Left lung (tissue), 14 donors: ENCODE measurements at places on chromosomes 3 and 15. TPM values are rescaled to one million over a fixed set of nuclear protein-coding genes. Genes with fewer than 3 reads are reported as not detected.

The ISLR2 gene
- polyA plus RNA-seq: 5.4 TPM

The POLQ gene
- polyA plus RNA-seq: 8.5 TPM

The ACOX2 gene
- polyA plus RNA-seq: 39.2 TPM

The KNG1 gene
- polyA plus RNA-seq: 0.70 TPM

The THSD4 gene
- polyA plus RNA-seq: 17.3 TPM

The RBM6 gene
- 142 TPM for polyA plus RNA-seq

The CPLX3 gene
- polyA plus RNA-seq: not detected

The EFCAB12 gene
- polyA plus RNA-seq: 5.7 TPM

The IL16 gene
- 15.6 TPM for polyA plus RNA-seq

The CCR8 gene
- polyA plus RNA-seq: not detected

The GRAMD2A gene
- 8.9 TPM for polyA plus RNA-seq

The ADGRG7 gene
- polyA plus RNA-seq: not detected

The PLSCR5 gene
- polyA plus RNA-seq: not detected

The SSUH2 gene
- polyA plus RNA-seq: 1.5 TPM

The TTLL13 gene
- polyA plus RNA-seq: 0.81 TPM

The SAMMSON gene
- polyA plus RNA-seq: not detected

The CD200R1 gene
- 2.1 TPM for polyA plus RNA-seq

The SI gene
- polyA plus RNA-seq: not detected

The SLC12A1 gene
- polyA plus RNA-seq: 0.75 TPM

The PP2D1 gene
- polyA plus RNA-seq: 1.1 TPM

The FURIN gene
- 43.6 TPM for polyA plus RNA-seq

The GOLGA6B gene
- 3.6 TPM for polyA plus RNA-seq

The NR2E3 gene
- polyA plus RNA-seq: 0.54 TPM

The CLDN11 gene
- 5.6 TPM for polyA plus RNA-seq

The NR2C2 gene
- polyA plus RNA-seq: 58.5 TPM

The MDFIC2 gene
- not detected for polyA plus RNA-seq

The CKMT1B gene
- 0.42 TPM for polyA plus RNA-seq

The IFT57 gene
- 82.3 TPM for polyA plus RNA-seq

The TGM4 gene
- polyA plus RNA-seq: 0.12 TPM

The GABRR3 gene
- not detected for polyA plus RNA-seq

The TUSC2 gene
- polyA plus RNA-seq: 19.0 TPM

The SNURF gene
- 37.2 TPM for polyA plus RNA-seq

The DISP2 gene
- polyA plus RNA-seq: 3.1 TPM

The ALS2CL gene
- polyA plus RNA-seq: 11.3 TPM

The CACNA2D3 gene
- polyA plus RNA-seq: 1.6 TPM

The PTH1R gene
- 79.2 TPM for polyA plus RNA-seq

The SLC22A14 gene
- polyA plus RNA-seq: 0.11 TPM

The FBXW12 gene
- 0.24 TPM for polyA plus RNA-seq

The C2CD4B gene
- 3.7 TPM for polyA plus RNA-seq

The ABI3BP gene
- polyA plus RNA-seq: 69.2 TPM

The IGSF10 gene
- polyA plus RNA-seq: 21.3 TPM

The MON1A gene
- 11.9 TPM for polyA plus RNA-seq
